ENCODE measurements at places on chromosomes 13 and 19. TPM values are rescaled to one million over a fixed set of nuclear protein-coding genes. Genes with fewer than 3 reads are reported as not detected.
A peak's percentile ranks its signal among the peaks of the same experiment; 100 is the strongest.

Gene NFIX
- total RNA-seq, result 101 TPM

DNA sequence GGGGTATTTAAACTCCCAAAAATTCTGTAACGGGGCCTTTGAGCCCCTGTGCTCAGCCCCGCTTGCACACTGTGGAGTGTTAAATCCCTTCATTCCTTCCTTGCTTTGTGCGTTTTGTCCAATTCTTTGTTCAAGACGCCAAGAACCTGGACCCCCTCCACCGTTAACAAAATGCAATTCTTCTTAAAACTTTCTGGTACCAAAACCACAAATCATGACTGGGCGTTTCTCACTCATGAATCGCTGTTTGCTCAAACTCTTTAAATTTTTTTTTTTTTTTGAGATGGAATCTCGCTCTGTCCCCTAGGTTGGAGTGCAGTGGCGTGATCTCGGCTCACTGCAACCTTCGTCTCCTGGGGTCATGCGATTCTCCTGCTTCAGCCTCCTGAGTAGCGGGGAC, 881 bp downstream of the ZNF20 start:
- no peak for ATAC-seq

Gene P2RY11
- total RNA-seq, result 4.8 TPM

Gene PTPRH
- 3.6 TPM for total RNA-seq

DNA sequence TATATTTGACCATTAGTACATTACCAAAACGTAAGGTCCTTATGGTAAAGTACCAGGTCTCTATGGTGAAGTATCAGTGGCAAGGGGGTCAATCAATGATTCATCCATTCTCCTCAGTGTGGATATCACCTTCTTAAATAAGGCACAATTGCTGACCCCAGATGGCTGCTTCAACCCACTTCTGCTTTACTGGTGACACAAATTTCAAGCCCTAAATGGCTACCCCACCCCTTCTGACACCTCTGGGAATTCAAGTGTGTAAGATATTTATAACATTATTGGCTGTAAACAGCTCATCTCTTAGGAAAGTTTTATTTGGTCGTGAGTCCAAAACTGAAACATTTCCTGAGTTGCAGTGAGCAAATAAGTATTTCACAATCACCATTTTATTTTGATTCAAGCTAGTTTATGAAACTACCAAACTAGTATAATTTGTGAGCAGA, 7.9 kb upstream of the WBP4 start:
- peak; percentile 17 for ATAC-seq

GRCh38 chr13:79522583-79522982, 41.6 kb downstream of the NDFIP2 start:
- ATAC-seq, result no peak

Gene ZNF77
- 2.4 TPM for total RNA-seq

GRCh38 chr13:98829541-98829940, 77.1 kb upstream of the SLC15A1 start:
- no peak for ATAC-seq

DNA sequence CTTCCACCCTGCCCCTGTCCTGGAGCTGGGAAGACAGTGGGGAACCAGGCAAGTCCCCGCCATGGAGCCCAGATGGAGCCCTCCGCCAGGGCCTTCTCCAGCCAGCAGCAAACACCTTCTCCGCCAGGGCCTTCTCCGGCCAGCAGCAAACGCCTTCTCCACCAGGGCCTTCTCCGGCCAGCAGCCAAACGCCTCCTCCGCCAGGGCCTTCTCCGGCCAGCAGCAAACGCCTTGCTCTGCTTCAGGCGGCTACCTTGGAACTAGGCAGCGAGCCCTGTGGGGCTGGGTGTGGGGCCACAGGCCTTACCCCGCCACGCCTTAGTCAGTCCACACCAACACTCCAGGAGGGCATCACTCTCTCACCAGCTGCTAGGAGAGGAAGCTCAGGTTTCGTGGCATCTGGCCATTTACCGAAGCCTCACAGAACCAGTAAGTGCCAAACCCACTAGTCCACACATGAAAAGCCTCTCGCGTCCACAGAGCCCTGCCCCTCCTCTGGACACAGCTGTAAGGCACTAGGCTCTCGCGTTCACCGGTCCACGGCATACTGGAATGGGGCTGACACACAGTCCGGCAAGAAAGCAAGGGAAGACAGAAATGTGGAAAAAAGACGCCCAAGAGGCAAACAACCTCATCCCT, 41.0 kb downstream of the MLLT1 start:
- ATAC-seq, result peak; percentile 65

DNA sequence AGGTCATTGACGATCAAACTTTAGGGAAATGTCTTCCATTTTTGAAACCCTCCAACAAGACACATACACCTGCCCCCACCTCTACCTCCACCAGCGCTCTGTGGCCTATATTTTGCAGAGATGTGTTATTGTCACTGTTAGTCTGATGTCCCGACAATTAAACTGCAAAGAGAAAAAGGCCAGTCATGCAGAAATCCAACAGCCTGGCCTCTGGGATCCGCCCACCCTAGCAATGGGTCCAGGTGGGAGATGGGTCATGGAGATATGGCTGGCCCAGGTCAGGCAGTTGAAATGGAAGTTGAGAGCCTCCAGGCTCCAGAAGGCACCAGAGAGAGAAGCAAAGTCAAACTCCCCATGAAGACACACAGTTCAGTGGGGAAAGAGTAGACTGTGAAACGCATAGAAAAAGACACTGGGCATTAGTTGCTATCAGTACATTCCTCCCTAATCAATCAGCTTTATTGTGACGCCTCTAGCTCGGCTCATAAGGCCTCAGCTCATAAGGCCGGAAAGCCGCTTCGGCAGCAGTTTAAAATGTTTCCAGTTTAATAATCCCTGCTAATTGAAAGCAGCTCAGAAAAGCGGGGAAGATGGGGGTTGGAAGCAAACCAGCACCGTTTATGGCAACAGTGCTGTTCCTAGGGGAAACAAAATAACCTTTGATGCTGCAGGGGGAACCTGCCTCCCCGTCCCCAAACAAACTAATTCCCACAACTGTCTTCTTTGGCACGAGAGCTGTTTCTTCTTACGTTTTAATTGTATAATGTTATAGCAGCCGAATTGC, 239.7 kb upstream of the ZNF507 start:
- no peak for ATAC-seq

DNA sequence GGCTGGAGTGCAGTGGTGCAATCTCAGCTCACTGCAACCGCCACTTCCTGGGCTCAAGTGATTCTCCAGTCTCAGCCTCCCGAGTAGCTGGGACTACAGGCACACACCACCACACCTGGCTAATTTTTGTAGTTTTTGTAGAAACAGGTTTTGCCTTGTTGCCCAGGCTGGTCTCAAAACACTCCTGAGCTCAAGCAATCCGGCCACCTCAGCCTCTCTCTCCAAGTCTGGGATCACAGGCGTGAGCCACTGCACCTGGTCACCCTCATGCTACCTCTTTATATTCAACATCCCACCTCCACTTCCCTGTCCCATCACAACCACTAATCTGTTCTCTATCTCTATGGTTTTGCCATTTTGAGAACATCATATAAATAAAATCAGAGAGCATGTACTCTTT, 155.7 kb downstream of the PTPRS start:
- no peak for ATAC-seq

Gene KEAP1
- 60.6 TPM for total RNA-seq

Measured in esophagus mucosa (tissue), 1 donor.